Smooth muscle cell of trachea (primary cell): ENCODE measurements at places on chromosomes 12 and 14. TPM values are rescaled to one million over a fixed set of nuclear protein-coding genes. Genes with fewer than 3 reads are reported as not detected.

The RFLNA gene
- total RNA-seq: not detected in 2 replicates

The EMC9 gene
- total RNA-seq: 11.1 and 25.2 TPM in 2 replicates

The FGF23 gene
- not detected in 2 replicates for total RNA-seq

The RNASE7 gene
- total RNA-seq: 0.17 TPM in 1 of 2 replicates, not detected in the other

The TEAD4 gene
- total RNA-seq: 5.7 and 8.8 TPM in 2 replicates

The SERPINA9 gene
- total RNA-seq: 0.50 TPM in 1 of 2 replicates, not detected in the other

The GDF3 gene
- total RNA-seq: not detected in 2 replicates

The SMIM41 gene
- total RNA-seq: 4.5 and 4.8 TPM in 2 replicates

The SLC7A7 gene
- 2.0 and 7.1 TPM in 2 replicates for total RNA-seq

The BORCS5 gene
- total RNA-seq: 21.1 and 34.4 TPM in 2 replicates

The MIPOL1 gene
- 7.9 and 13.2 TPM in 2 replicates for total RNA-seq

The SYNE2 gene
- 15.7 and 18.8 TPM in 2 replicates for total RNA-seq

The ADCK1 gene
- 5.7 and 6.9 TPM in 2 replicates for total RNA-seq

The NOPCHAP1 gene
- 4.6 and 6.3 TPM in 2 replicates for total RNA-seq

The FZD10 gene
- total RNA-seq: not detected in 2 replicates
